ENCODE measurements at places on chromosomes 2 and 18.

GRCh38 chr18:58953627-58954026 lies 89.0 kb downstream of the ZNF532 start:
- DNase-seq: no peak

DNA sequence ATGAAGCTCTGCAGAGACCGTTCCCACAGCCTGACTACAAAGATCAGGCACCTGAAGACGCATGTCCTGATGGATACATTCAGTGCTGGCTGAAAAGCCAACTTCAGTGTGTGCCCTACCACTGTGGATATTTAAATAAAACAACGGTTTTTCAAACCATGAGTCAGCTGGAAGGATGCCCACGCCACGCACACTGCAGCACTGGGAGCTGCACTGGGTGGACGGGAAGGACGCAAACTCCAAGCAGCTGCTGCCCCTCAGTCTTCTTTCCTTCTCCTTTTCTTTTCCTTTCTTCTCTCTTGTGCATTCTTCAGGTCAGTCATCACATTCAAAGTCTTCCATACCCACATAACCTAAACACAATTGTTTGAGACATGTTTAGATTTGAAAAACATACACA lies 7.9 kb downstream of the TMEM18 start:
- no peak for DNase-seq

GRCh38 chr2:200654823-200655222 lies 69.0 kb downstream of the AOX1 start:
- DNase-seq: no peak

DNA sequence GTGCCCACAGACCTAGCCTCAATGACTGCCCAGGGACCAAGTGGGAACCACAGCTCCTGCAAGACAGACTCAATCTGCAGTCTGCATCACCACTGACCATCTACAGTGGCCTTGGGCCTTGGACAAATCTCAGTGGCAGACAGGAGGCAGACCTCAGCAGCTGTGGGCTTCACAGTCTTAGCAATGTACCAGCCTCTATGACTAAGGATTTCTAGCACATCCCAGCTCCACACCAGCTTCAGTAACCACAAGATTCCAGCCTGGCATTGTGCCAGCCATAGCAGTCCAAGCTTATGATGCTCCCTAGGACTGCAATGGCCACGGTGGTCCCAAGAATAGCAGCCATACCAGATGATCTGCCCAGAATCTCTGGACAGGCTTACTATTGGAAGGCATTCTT lies 19.6 kb upstream of the WDR75 start:
- no peak for DNase-seq

GRCh38 chr2:40416486-40416885 lies 35.4 kb downstream of the SLC8A1 start:
- DNase-seq: no peak

- no peak for DNase-seq
These were observed 208.2 kb downstream of the SPP2 start for GRCh38 chr2:234258562-234259141.

- DNase-seq: no peak
These were observed 6.8 kb upstream of the ARHGAP28 start for GRCh38 chr18:6722690-6723089.

DNA sequence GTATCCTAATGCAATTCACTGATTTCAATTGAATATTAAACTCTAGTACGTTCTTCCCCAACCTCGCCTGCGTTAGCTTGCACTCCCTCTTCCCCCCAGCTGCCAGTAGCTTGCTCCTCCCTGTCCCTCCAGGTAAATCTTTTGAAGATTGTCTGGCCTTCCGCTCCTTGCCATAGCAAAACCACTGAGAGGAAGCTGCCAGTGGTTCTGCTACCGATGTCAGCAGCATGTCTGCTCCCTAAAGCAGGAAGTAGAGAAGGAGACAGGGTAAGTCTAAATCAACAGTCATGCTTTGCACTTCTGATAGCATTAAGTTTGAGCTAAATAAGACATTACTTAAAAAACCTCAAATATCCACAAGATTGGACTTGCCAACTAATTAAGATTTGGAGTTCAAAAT lies 89.1 kb downstream of the SCN2A start:
- DNase-seq: no peak

- DNase-seq: no peak
These were observed 208.1 kb downstream of the ASB1 start for GRCh38 chr2:238634701-238635357.

DNA sequence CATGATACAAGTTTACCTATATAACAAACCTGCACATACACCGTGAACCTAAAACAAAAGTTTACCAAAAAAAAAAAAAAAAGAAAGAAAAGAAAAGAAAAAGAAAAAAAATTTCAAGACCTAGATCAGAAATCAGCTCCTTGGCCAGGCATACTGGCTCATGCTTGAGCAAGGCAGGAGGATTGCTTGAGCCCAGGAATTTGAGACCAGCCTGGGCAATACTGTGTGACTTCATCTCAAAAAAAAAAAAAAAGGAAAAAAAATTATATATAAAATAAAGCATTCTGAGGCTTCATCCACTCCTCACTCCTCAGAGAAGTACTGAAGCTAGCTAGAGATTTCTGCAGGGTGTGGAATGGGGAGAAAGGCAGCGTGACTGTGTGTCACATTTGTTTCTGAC lies 11.8 kb upstream of the PROC start:
- no peak for DNase-seq

GRCh38 chr2:64362562-64363026 lies 91.4 kb upstream of the LGALSL start:
- DNase-seq: no peak

GRCh38 chr18:33424266-33424946 lies 16.1 kb downstream of the CCDC178 start:
- no peak for DNase-seq

DNA sequence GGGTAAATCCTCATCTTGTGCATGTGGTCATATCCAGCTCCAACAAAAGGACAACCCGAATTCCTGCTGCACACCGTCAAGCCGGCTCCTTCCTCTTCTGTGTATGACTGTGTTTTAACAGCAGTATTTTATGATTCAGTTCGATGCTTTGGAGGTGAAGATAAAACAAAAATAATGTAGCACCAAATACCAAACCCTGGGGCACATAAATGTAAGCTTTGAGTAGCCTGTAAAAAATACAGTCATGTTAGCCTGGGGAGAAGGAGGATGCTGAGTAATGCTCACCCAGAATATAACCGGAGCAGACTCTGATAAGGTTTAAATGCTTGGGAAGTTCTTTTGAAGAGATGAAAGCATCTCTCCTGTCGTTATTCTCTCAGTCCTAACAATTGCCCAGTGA lies 225.0 kb downstream of the SUCLG1 start:
- no peak for DNase-seq

DNA sequence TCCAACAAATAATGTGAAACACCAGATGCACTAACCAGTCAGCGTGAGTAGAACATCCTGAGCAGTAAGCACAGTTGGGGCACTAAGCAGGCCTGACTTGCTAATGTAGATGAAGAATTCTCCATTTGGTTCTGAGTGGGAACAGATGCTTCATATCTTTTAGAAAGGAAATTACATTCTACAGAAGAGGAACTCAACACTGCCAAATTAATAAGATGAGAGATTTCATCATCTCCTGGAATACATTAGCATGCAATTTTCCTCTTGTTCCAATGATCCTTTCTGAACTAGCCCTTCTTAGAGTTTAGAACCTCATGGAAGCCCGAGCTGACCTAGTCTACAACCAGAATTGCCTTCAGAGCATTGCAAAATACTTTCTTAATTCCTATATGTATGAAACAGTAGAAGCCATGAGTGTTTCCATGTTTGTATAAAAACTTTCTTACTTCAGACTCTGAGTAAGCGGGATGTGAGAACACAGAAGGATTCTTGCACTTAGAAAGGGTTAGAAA lies 34.8 kb downstream of the COL5A2 start:
- no peak for DNase-seq

DNA sequence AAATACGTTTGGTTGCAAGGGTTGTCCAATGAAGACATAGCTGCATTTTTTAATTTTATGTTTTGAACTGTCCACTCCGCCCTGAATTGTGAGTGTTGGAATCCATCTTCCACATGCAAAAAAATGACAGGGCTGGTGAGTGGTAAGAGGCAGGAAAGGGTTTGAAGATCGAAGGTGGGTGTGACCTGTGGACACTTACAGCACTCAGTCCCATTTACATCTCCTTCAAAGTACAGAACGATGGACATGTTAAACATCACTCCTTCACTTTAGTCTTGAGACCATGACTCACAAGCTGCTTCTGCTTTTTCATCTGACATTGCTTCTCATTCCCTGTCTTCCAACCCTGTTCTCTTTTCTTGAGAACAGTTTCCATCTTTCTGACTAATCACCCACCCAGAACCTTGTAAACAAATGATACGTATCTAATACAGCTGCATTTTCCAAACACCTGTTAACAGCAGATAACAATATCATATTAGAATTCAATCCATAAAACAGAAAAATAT lies 179.3 kb downstream of the ZNF516 start:
- DNase-seq: no peak

DNA sequence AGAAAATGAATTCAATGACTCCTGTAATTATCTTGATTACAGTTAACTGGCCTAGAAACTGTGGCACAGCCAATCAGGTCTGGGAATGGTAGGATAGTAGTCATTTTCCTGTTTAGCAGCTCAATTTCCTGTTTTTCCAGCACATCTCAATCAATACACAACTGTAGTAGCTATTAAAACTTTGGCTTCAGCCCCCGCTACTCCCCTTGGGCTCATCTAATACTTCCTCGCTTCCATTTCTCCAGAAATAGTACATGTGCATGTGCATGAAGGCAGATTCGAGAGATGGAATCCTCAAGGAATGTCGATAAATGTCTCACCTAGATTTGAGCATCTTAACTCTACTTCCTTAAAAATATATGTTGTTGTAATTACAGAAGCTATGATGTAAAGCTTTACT lies 9.7 kb downstream of the COBLL1 start:
- no peak for DNase-seq

- no peak for DNase-seq
These were observed 60.0 kb downstream of the RNF144A start for GRCh38 chr2:6977113-6977741.

- DNase-seq: no peak
These were observed 138.7 kb downstream of the CDH20 start for GRCh38 chr18:61471942-61472341.

DNA sequence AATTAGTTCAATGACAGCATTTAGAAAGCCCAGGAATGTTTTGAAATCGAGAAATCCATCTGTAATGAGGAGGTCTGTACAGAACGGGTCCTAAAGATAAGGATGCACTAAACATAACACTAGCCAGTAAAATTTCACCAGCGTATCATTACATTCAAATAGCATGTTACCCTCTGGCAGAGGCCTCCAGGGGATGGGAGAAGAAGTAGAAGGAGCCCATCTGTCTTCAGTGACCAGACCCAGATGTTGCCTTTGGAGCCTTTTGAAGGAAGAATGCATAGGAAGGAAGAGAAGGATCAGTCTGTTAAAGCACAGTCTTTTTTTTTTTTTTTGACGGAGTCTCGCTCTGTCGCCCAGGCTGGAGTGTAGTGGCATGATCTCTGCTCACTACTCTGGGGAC lies 86.1 kb upstream of the BCL2L11 start:
- DNase-seq: no peak

GRCh38 chr2:133840761-133841160 lies 272.5 kb upstream of the NCKAP5 start:
- no peak for DNase-seq

DNA sequence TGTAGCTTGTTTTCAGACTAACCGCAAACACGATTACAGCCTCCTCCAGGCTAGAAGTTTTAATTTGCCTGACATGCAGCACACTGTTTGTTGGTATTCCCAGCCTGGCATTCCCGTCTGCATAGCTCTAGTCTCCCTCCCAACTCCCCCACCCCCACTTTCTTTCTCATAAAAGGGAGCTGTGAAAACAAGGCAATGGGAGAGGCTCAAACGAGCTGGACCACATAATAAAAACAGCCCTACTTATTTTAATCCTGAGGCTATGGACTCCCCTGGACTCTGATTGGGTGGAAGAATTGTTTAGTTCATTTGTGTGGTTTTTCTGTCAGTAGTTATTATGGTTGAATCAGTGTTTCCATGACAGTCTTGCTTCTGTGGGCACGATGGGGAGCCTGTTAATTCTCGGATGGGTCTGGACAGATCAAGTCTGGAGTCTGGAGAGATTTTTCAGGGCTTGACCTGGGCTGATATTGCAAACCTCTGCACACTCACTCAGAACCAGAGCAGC lies 1.2 kb downstream of the STON1 start:
- DNase-seq: no peak

DNA sequence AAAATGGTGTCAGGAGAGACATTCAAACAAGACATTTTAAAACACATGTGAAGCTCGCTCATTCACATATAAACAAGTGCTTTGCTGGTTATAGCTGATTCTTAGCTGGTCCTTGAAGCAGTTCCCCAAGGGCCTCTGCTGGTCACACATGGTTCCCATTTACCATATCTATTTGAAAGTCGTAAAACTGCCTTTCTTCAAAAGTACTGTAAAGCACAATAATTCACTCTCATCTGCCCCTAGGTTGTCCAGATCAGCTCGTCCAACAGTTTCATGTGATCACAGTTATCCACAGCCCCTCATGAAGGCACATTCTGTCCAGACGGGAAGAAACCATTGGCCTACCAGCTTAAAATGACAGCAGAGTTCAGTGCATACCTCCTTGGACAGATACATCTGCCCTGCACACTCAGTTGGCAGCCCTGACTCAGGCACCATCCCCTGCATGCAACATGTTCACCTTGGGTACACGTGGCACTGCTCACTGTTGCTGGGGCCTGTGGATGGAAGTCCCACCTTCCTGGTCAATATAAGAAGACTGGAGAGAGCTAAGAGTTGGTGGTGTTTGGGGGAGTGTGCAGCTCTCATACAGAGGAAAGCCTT lies 108.0 kb upstream of the HAAO start:
- DNase-seq: no peak

DNA sequence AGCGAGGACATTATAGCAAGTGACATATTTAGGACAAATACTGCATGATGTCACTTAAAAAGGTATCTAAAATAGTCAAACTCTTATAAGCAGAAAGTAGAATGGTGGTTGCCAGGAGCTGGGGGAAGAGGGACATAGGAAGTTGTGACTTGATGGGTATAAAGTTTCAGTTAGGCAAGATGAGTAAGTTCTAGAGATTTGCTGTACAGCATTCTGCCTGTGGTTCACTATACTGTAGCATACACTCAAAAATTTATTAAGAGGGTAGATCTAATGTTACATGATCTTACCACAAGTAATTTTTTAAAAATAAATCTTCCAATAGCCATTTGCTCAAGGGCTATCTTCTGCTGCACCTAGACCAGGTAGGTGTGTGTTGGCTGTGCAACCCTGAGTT lies 78.1 kb upstream of the NPAS2 start:
- DNase-seq: no peak

DNA sequence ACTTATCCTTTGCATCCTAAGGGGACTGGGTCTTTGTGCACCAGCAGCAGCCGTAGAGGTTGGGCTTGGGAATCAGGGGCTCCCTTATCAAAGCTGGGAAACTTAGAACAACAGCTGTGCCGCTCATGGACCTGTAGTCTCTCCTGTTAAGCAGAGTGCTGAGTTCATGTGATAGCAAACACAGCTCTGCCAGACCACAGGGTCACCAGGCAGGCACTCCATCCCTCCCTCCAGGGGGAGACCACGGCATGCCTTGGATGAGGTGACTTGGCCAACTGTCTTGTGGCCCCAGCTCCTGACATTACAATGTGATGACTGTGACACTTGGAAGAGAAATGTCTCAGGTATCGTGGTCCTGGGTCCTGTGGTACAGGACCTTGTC lies 60.0 kb downstream of the DGKD start:
- DNase-seq: no peak

Measured in activated T-cell treated with anti-CD3 and anti-CD28 coated beads for 4 hours (primary cell).